Memory B cell (primary cell): ENCODE measurements at places on chromosomes 5 and 9.

- DNase-seq: no peak
Observed at GRCh38 chr5:174425271-174425963, 299.0 kb upstream of the MSX2 start.

GRCh38 chr5:96629774-96630173 lies 32.4 kb upstream of the CAST start:
- DNase-seq: no peak

- DNase-seq: no peak
Observed at GRCh38 chr9:132634327-132634726, 35.5 kb downstream of the DDX31 start.

GRCh38 chr5:74179179-74179578 lies 461.3 kb downstream of the ENC1 start:
- no peak for DNase-seq

- no peak for DNase-seq
Observed at GRCh38 chr5:173474881-173475287, 141.6 kb downstream of the BOD1 start.

- DNase-seq: no peak
Observed at GRCh38 chr5:15835514-15835913, 335.5 kb downstream of the FBXL7 start.

- no peak for DNase-seq
Observed at GRCh38 chr9:19294219-19294618, 63.7 kb downstream of the DENND4C start.

DNA sequence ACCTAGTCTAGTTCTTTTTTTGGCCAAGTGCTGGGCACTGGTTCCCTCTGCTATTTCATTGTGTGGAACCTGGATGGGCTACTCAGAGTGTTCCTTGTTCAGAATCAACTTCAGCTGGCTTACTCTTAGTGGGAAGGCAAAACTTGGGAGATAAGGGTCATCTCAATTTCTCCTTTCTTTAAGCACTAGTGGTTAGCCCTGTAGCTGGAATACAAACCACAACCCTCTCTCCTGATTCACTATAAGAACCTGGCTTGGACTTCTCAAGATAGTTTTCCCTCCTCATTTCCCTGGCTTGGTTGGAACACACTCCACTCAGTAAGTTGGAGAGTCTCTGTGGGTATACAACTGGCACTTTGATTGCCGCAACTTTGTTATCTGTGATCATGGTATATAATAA lies 35.1 kb downstream of the GRIA1 start:
- no peak for DNase-seq

GRCh38 chr9:108569624-108570023 lies 286.2 kb downstream of the ACTL7B start:
- DNase-seq: no peak

DNA sequence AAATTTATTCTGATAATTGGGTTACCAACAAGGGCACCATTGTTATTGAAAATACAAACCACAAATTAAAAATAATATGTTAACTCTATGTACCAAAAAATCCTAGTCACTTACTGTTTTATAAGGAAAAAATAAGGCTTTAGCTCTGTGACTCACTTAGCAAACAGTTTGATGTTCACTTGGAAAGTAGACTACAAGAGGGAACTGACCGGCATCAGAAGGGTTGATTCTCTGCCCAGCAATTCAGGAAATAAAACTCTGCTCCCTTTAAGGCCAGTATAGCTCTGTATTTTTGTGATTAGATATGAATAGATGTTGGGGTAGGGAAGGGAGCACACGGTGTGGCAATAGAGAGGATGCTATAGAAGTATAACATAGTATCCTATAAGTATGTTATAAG lies 671.3 kb downstream of the LRRC70 start:
- no peak for DNase-seq

- DNase-seq: no peak
Observed at GRCh38 chr5:76723266-76723665, 7.3 kb downstream of the F2R start.

DNA sequence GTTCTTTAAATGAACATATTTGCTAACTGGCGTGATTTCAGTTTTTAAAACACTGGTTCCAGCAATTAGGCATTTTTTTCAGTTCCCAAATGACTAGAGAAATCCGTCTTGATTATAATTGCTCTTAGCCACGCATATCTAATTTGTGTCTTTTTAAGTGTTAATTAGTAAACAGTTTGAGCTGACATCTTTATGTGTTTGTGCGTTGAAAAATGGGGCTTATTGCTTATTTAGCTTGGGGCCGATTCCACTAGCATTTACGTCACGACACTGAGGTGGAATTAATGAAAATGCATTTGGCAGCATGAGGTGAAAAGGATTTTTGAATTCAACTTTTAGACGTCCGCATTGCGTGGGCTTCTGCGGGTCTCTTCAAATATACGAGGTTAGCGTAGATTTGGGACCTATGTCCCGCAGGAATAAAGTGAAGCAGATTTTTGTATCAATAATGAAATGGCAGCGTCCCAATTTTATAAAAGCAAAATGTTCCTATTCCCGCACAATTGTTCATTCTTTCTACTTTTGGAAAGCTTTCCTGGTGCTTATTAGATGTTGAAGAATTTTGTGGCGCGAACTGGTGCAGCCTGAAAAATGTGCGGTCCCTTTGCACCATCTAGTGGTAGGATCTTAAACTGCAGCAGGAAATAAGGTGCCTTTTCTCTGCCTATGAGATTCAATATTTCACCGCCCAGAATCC lies 122.7 kb upstream of the LMX1B start:
- DNase-seq: peak; percentile 56

DNA sequence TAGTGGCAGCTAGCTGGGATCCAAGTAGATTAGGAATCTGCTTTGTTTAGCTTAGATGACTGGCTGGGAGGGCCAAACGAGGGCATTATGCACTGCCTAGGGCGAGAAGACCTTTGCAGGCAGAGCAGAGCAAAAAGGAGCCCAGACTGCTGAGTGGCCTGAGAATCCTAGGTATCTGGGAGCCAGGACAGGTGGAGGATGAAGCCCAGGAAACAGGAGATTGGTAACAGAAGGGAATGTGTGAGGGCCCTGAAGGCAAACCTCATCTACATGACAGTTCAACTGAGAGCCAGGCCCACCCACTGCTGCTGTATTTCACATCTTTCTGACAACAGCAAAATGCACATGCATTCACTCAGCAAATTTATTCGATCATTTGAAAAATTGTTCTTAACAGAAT lies 192.3 kb downstream of the DTWD2 start:
- no peak for DNase-seq

- DNase-seq: no peak
Observed at GRCh38 chr5:100448111-100448528, 87.1 kb upstream of the FAM174A start.

- no peak for DNase-seq
Observed at GRCh38 chr5:140925806-140926442, at the start of gene PCDHAC1. TSS of gene PCDHAC1 (plus strand) at chr5:140926299. CDS start at chr5:140926893, 594 bp downstream.

DNA sequence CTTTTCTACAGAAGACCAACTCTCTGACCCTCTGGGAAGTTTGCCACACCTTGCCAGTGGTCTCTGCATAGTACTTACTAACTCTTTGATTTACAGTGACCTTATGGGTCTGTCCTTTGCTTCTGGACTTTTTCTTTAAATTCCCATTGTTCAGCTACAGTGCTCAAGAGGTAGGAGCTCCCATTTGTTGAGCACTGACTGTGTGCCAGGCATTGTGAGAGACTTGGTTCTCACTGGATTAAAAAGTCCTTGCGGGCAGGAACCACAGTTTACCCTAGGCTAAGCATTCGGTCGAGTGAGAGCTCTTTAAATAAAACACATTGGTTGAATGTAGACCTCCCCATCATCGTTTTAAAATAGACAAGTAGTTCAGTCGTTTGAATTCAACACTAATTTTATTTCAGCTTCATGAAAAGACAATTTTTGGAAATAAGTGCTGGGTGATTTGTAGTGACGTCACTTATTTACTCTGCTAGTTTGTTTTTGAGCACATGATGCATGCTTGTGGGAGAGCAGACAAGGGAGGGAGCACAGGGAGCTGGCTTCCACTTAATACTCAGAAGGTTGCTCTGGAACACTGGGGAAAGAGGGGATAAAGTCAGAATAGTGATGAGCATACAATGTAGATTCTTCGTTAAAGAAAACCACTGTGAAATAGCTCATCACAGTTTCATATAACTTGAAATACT lies 27.1 kb downstream of the RASGRF2 start:
- DNase-seq: no peak

- no peak for DNase-seq
Observed at GRCh38 chr9:114077162-114077837, 800 bp downstream of the AMBP start.

DNA sequence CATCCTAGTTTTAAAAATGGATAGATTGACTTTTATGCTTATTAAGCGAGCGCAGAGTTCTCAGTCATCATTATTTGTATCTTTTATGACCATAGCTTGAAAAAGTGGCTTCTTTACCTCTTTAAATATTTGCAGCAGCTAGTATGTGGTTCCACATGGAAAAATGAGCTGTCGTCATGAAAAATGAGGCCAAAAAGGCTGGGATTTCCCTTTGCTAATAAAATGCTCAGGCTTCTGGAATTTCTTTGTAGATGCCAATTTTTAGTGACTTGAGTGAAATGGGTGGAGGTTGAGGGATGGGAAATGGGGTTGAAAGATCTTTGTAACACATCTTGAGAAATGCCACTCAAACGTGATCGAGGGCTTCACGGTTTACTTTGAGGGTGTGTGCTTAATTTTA lies 35.2 kb downstream of the RAI14 start:
- no peak for DNase-seq

DNA sequence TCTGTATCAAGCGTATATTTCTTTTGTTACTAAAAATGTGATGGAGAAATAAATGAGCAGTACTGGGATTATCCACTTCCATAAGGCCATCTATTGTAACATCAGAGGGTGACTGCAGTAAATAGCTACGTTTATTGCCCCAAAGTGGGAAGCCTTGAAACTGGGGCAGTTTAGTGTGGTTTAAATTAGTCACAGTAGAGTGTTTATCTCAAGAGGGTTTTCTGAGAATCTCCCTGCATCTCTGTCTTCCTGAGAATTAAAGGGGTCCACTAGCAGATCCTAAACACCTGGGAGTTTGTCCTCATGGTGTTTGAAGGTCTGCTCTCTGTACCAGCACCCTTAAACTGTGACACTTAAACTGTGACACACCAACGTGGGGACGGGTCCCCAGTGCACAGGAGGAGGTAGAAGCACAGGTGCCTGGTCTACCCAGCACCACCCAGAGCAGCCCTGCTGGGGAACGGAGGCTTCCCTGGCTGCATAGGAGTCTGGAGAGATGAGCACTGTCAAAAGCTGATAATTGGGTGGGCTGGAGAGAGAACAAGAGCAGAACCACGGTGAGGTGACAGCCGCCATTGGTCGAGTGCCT lies 25.2 kb downstream of the PRRC2B start:
- no peak for DNase-seq

DNA sequence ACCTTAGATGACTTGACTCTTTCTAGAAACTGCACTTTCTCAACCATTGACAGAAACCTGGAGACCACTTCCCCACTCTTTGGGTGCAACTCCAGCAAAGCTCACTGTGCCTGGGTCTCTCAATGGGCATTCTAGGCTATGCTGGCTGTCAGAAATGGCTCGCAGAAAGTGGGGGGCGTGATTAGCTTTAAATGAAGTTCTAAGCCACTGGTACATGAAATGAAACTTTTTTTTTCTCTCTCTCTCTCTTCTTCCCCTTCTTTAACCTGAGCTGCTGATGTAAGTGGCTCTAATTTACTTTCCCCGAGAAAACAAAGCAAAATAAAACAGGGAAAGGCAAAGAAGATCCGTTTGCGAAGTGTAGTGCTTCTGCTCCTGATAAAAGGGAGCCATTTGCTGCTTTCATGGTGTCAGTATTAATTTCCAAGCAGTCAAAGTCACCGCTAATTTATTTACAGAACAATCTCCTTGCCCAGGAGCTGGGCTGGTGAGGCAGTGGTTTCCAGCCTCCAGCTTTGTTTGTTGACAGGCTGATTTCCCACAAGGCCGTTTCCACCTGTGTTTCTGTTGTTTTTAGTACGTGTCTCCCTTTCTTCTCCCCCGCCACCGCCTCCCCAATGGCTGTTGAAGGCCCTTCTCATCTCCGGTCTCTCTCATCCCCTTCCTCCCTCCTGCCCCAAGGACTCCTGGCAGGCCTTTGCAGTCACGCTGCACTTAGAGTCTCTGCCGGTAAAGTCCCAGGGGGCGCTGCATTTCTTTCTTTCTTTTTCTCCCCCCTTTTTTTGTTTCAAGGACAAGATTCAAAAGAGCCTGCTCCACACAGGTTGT lies 422.9 kb downstream of the EBF1 start:
- DNase-seq: peak; percentile 27

- no peak for DNase-seq
Observed at GRCh38 chr5:176851871-176852658, 41.7 kb downstream of the UNC5A start.

- DNase-seq: no peak
Observed at GRCh38 chr9:2109069-2109650, 94.0 kb downstream of the SMARCA2 start.

DNA sequence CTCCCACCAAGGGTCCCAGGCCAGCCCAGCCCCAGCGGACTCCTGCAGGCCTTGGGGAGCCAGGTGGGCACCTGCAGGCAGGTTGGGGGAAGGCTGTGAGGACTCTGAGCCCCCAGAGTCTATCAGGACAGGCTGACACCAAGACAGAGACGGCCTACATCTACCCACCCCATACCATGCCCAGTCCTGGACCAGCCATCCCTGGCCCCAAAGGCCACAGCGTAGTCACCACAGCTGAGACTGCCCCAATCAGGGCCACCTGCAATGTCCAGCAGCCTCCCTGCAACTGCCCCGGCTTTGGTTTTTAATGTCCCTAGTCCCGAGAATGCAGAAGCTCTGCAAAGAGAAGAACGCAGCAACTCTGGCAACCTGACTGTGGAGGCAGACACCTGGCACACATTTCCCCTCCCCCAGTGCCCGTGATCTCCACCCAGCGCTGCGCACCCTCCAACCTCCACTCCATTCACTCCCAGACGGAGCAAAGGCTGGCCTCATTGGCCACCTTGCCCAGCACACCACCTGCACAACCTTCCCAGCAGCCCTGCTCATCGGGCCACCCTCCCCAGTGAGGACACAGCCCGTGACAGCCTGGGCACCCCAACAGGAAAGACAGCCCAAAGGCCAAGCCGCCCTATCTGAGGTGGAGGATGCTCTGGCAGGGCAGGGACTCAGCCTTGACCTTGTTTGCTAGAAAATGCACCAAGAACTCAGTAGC lies 14.9 kb downstream of the ADAMTS2 start:
- DNase-seq: no peak

DNA sequence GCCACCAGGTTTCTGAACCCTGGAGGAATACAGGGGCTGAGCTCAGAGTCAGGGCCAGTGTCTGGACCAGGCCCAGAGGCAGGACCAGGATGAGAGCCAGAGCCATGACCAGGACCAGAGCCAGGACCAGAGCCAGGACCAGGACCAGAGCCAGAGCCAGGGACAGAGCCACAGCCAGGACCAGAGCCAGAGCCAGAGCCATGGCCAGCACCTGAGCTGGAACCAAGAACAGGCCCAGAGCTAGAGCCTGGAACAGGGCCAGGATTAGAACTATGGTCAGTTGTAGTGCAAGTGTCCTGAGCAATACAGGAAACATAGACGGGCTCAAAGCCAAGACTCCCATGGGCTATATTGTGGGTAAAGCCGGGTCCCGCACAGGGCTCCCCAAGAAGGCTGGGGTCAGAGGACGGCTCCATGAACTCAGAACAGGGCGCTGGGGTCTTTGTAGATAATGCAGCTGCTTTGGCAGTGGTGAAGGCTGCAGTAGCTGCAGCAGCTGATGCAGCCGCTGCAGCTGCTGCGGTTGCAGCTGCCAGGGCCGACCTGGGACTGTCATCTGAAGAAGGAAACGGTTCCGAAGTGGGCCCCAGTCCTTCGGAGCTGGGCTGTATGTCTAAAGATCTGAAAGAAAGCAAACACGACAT lies 559 bp downstream of the SPAG8 start:
- no peak for DNase-seq
